ENCODE measurements at places on chromosomes 12 and 14. TPM values are rescaled to one million over a fixed set of nuclear protein-coding genes. Genes with fewer than 3 reads are reported as not detected.

Gene KRT6C
- total RNA-seq, result not detected

Gene CFAP54
- total RNA-seq, result 0.61 TPM

Gene ACOT6
- not detected for total RNA-seq

Gene PLEKHD1
- total RNA-seq, result 0.19 TPM

Gene SLC24A4
- not detected for total RNA-seq

Gene LALBA
- not detected for total RNA-seq

Gene KLHL28
- total RNA-seq, result 13.0 TPM

Gene TCL1B
- total RNA-seq, result not detected

Gene MARK3
- 61.2 TPM for total RNA-seq

Gene FAM222A
- 0.63 TPM for total RNA-seq

Gene ACACB
- total RNA-seq, result 17.3 TPM
